ENCODE measurements at places on chromosomes 7 and 10.

DNA sequence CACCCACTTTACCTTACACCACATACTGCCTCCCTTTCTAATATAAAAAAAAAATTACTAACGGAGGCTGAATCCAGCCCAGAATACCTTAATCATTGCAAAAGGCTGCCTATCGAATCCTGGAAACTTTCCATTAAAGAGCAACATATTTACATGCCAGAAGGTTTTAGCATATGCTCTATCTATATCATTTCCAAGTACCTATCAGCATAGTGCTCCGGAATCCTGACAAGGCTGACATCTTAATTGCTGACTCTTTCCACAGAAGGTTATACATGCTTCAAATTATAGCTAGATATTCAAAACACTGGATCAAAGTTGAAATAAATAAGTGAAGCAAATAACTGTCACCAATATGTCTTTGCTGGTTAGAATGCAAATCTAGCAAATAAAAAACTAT is 170.9 kb upstream of the CDK1 start:
- DNase-seq, result no peak

- no peak for DNase-seq
Observed at GRCh38 chr7:128201067-128201689, 39.9 kb upstream of the LEP start.

DNA sequence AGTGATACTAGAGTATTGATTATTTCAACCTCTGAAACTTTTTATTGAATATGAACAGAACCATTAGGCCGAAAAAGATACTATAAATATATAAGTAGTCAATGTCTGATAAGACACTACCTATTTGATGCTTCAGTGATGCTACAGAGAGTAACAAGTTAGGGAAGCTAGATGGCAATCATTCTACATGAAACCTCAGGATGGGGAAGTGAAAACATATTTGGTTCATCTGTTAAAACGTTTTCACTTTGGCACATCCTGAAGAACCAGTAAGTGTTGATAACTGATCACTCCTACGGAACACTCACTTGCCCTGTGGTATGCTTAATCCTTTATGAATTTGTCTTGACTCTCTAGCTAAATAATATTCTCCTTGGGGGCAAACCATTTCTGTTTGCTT is 1064.9 kb downstream of the NXPH1 start:
- DNase-seq, result no peak

- no peak for DNase-seq
Observed at GRCh38 chr7:121605317-121605680, 209.2 kb upstream of the FAM3C start.

- peak; percentile 49 for DNase-seq
Observed at GRCh38 chr7:115910541-115911164, 119.9 kb downstream of the TFEC start.

DNA sequence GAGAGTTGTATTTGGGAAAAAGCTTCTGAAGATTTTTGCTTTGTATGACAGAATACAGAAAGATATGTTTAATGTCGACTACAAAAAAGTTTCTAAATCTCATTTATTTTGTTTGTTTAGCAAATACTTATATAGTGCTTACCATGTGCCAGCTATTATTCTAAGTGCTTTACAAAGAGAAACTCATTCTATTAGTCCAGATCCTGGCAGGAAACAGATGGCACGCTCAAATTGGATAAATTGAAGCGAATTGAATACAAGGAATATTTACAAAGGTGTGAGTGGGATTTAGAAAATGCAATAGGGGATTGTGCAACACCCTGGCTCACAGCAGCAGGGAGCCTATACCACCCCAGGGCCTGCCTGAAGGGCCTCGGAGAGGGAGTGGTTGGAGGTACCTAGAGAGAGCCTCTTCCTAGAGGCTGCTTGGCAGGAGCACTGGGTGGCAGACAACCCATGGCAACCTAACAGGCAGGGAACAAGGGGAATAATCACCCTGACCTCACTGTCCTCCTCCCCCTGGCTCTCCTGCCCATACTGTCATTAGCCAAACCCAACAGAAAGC is 27.6 kb upstream of the FAM204A start:
- no peak for DNase-seq

DNA sequence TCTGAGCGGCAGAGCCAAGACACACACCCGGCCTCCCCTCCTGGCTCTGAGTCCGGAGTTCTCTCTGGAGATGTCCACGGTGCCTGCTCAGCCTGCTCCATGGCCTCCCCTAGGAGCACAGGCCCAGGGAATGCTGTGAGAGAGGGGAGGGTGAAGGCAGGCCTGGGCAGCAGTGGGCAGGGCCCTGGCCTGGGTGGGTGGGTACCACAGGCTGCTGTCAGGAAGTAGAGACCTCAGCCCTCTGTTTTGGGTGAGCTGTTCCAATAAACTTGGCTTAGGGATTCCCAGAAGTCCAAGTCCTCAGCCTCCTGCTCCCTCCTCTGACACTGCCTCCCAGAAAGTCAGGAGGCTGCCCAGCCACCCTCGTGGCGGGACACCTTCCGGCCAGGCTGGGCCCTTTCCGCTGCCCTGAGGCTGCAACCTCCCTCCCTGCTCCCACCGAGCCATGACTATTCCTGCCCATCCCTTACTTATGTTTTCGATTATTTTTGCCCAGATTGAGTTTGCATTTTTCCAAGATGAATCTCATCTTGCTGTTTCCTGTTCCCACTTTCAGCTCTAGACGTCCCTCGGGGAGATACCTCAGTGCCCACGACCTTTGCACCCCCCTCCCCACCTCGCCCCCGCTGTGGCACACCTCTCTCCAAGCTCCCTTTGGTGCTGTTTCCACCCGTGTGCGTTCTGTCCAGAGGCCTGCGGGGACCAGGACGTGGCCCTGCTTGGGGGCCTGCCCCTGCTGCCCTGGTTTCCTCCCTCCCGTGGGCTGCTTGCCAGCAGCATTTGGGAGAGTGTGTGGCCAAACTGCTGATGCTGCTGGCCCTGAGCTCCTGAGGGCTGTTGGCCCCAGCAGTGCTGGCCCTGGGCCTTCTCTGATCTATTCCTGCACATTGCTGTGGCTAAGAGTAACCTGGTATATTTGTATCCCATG is 5.8 kb upstream of the POLM start:
- DNase-seq, result peak; percentile 54

DNA sequence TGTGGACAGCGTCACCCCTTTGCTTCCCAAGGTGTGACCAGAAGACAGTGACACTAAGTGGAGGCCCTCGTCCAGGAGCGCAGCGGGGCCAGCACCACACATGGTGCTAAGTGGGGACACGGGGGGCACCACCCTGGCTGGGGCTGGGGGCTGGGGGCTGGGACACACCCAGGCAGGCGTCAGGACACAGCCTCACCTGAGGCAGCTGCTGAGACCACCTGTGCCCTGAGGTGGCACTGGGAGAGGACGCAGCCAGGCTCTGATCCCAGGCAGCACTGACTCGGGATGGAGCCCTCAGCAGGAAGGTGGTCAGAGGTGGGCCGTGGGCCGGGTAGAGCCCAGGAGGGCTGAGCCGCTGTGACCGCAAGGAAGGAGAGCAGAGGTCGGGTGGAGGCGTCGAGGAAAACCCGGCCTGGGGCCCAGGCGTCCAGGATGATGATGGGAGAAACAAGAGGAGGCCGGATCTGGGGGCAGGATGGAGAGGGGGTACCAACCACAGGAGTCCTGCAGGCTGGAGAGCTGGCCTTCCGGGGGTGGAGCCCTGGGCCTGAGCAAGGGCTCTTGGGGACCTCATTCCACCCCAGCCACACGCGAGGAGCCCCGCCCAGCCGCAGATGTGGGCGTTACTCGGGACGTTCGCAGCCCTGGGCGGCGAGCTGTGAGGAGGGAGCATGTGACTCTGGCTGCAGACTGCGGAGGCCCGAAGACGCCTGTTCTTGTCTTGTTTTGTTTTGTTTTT is 22.5 kb downstream of the LRRC27 start:
- no peak for DNase-seq

DNA sequence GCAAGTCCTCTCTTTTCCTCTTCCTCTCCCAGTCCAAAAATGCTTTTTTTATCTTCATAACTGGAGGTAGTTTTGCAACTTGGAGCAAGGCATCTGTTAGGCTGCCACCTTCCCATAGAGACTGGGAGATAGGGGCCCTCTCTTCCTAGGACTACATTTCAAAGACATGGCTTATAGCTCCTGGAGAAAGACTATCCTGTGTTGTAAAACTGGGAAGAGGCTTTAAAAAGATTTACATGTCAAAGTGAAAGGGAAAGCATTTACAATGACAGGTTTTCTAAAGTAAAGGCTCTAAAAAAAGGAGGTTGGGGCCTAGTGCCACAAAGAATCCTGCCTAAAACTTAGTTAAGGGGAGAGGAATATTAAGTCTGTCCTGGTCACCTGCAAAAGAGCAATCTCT is 82.2 kb upstream of the SEMA3E start:
- DNase-seq, result no peak

DNA sequence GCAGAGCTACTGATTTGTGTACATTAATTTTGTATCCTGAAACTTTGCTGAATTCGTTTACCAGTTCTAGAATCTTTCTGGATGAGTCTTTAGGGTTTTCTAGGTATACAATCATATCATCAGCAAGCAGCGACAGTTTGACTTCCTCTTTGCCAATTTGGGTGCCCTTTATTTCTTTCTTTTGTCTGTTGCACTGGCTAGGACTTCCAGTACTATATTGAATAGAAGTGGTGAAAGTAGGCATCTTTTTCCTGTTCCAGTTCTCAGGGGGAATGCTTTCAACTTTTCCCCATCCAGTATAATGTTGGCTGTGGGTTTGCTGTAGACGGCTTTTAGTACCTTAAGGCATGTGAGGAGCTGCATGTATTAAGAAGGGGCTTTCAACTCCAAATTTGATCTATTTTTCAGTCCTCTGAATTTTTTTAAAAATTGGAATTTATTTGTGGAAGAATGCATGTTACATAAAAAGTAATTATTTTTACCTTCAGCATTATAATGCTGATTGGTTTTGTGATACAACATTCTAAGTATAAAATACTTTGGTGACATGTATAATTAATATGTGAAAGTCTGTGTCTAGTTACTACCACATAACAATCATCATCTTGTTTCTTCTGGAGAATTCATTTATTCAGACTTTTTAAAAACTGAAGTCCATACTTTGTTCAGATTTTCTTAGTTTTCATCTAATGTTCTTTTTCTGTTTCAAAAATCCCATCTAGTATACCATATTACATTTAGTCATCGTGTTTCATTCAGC is 49.6 kb downstream of the CPED1 start:
- no peak for DNase-seq

- no peak for DNase-seq
Observed at GRCh38 chr10:62461120-62461519, 87.0 kb downstream of the ZNF365 start.

- DNase-seq, result peak; percentile 60
Observed at GRCh38 chr10:97278491-97278989, 13.9 kb downstream of the ARHGAP19 start.

DNA sequence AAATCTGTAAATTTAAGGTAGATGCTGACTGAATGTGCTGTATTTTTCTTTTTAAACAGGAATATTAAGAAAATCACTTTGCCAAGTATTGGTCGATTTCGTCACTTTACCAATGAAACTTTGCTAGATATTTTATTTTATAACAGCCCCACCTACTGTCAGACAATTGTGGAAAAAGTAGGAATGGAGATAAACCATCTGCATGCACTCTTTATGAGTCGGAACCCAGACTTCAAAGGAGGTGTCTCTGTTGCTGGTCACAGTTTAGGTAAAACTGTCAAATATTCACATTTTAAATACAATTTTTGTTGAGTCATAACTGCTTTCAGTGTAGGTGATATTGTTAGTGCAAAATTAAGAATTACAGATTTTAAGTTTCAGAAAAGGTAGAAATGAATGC is 25.2 kb downstream of the SEC23IP start:
- DNase-seq, result no peak

- no peak for DNase-seq
Observed at GRCh38 chr10:87887146-87887545, 23.7 kb downstream of the PTEN start.

- DNase-seq, result no peak
Observed at GRCh38 chr7:42080841-42081586, 156.0 kb downstream of the GLI3 start.

GRCh38 chr10:109996766-109997171 is 11.0 kb upstream of the ADD3 start:
- no peak for DNase-seq

DNA sequence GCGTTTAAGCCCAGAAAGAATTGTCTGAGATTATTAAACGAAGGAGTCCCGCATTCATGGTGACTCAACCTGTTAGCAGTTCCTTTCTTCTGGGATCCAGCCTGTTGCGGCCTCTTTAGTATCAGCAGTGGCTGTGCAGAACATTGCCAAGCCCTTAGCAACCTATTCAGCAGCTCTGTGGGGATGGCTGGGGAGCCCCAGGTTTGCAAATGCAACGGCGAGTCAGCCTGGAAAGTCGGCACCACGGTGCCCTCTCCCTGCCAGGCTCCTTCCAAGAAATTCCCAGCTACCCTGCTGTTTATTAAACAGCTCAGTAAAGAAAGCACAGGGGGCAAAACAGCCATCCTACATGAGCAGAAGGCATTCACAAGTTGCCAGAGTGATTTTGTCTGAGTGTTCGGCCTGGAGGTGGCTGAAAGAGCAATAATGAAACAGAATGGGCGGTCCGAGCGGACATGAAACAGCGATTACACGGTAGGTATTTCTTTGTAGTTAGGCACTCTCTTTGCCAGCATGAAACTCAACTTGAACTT is 198.3 kb downstream of the BAMBI start:
- DNase-seq, result peak; percentile 15

DNA sequence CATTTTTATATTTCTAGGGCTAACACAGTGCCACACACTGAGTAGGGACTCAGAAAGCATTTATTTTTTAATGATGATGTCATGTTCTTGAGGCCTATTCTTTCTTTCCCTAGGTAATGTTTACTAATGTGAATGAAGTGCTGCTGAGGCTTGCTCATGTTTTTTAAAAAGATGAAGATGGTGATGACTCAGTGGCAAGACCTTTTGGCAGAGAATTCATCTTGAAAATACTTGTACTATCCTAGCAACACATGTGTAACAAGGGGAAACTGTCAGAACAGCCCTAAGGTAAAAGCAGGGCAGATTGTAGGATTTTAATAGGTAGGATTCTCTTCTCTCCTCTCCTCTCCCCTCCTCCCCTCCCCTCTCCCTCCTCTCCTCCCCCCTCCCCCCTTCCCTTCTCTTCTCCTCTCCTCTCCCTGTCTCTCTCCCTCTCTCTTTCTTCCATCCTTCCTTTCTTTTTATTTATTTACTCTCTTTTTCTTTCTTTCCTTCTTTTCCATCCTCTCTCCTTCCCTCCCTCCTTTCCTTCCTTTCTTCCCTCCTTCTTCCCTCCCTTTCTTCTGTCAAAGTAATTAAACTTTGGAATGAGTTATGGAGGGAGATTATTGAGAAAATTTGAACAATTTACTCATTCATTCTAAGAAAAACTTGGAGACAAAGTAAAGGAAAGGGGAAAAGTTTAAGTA is 75.3 kb downstream of the ZNF92 start:
- DNase-seq, result no peak
